ENCODE measurements at places on chromosomes 2 and 18.

GRCh38 chr2:196291873-196292800 lies 120.8 kb upstream of the STK17B start:
- no peak for DNase-seq

DNA sequence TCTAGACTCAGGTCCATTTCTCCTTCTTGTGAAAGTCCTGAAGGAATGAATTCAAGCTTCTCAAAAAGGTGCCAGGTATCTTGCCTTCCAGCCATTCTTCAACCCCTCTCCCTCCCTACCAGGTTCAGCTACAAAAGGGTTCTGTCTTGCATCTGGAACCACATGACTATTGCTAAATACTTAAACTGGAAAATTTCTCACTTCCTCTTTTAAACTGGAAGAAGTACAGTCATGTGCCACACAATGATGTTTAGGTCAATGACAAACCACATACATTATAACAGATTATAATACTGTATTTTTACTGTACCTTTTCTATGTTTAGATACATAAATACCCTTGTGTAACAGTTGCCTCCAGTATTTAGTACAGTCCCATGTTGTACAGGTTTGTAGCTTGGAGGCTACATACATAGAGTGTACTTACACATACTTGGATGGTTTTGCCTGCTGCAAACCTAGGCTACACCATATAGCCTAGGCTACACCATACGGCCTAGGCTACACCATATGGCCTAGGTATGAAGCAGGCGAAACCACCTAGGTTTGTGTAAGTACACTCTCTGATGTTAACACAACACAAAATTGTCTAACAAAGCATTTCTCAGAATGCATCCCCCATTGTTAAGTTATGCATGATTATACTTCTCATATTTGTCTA lies 142.0 kb upstream of the DNMT3A start:
- no peak for DNase-seq

DNA sequence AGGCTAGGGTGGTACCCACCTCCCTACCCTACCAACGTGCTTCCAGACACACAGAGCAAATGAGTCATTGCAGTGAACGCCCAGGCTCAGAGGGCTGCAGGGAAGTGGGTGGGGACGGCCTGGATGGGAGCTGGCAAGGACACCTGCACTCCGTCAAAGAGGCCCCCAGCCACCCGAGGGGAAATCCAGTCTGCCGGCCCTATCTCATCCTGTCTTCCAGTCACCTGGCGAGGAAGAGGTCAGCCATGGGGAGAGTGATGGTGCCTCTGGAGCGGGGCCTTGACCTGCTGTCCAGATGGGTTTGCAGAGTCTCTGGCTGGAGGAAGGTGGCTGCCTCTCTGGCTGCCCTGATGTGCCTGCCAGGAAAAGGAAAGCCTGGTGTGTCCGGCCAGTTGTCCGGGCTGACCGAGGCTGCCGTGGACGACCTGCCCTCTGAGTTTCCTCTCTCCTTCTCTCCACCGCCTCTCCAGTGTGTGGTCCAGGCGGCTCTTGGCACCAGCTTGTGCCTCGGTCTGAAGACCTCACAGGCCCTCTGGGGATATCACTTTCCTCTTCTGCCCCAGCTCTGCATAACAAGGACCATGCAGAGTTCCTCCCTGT lies 209.7 kb upstream of the COPS8 start:
- no peak for DNase-seq

- DNase-seq, result no peak
These were observed 37.0 kb upstream of the MTCL1 start for GRCh38 chr18:8668381-8668780.

Measured in activated T-cell treated with anti-CD3 and anti-CD28 coated beads for 1 hour (primary cell).